ENCODE measurements at places on chromosomes 2 and 18.

DNA sequence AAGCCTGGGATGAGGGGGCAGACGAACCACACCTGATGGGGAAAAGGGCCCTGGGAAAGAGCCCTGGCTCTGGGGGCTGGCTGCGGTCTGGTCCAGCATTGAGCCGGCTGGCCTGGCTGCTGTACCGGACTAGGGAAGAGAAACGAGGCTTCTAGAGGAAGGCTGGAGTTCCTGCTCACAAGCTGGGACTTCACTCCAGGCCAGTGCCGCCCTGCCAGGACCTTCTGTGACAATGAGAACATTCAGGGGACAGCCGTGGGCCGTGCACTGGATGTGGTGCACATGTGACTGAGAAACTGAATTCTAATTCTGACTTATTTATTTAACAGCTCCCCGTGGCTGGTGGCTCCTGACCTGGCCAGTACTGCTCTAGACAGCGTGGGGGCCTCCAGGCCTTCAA lies 269.3 kb downstream of the HDAC4 start:
- no peak for DNase-seq

DNA sequence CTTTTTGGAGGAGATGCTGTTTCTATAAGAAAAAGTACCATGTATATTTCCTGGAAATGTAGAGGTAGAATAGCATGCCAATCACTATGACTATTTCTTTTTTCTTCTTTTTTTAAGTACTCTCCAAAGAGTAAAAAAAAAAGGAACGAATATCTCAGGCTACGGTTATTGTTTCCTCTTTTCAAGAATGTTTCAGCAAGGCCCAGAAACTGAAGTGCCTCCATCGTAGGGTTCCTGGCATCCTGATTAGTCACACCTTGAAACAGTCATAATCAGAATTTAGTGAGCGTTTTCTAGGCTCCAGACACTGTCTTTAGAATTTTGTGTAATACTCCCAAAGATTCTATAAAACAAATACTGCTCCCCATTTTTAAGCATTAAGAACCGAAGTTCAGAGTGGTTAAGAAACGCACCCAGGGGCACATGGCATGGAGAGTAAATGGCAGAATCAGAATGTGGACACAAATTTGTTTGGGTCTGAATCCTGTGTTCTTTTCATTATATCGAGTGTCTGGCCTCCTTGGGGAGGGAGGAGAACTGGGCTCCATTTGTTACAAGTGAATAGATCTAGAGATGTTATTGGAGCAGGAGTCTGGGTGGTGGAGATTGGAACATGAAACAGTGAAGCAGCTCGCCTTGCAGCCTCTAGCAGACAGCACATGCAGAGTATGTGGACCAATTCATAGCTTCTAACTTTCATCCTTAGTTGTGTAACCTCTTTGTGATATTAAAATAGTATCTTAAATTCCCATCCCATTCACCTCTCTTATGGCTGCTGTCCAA lies 26.7 kb downstream of the ZEB2 start:
- DNase-seq = no peak

GRCh38 chr2:215032153-215032552 lies 106.3 kb downstream of the ABCA12 start:
- no peak for DNase-seq

DNA sequence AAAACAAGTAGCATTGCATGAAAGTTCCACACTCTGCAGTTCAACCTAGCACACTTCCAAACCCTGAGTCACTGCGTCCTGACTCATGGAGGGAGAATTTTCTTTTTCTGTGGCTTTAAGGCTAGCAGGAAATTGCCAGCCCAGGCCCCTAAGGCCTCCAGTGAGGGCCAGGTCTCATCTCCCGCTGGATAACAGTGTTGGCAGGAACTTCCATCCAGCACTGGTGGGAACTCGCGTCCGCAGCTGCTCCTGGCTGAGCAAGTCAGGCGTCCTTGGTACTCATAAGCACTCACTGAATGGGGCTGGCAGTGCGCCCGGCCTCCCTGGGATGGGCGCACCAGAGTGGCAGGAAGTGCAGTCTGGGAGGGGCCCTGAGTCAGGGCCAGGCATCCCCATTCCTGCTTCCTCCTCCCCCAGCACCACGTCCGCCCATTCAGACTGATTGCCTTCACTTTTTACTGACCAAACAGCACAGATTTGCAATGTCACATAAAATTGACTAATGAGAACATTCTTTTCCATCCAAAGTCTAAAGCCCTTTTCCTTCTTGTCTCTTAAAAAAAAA lies 14.3 kb downstream of the MALL start:
- peak; percentile 92 for DNase-seq
